ENCODE measurements at places on chromosomes 11 and 22. TPM values are rescaled to one million over a fixed set of nuclear protein-coding genes. Genes with fewer than 3 reads are reported as not detected.

DNA sequence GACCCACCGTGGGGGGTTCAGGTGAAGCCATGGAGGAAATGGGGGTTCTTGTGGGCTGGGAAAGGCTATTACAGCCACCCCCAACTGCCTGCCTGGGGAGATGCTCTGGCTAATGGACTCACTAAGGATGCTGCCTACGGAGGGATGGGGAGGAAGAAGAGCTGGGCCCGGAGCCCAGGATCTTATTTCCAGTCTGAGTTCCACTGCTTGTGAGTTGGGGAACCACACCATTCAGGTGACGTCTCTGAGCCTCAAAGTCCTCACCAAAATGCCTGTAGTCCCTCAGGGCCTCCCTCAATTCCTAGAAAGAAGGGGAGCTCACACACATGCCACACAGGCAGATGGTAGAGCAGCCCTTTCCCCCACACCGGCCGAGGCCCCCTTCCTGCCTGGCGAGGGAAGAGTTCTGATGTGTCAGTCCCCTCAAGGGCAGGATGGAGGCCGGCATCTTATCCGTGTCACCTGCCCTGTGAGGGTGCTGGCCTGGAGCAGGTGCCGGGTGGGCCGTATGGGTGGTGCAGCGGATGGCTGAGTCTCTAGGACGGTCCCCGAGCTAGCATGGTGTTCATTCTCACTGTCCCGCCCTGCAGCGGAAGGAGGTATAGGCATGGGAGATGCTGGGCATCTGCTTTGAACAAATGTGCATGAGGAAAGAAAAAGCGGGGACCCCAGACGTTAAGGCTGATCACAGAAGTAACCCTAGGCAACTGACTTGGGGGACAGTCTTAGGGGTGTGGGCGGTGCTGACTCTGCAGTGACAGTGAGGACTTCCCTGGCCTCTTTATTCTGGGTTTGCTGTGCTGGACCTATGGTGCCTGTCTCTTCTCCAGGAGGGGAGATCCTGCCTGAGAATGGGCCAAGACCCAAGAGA, 15.7 kb downstream of the MRGPRF start:
- DNase-seq: no peak

Gene CDC42BPG
- total RNA-seq: 0.33 TPM

DNA sequence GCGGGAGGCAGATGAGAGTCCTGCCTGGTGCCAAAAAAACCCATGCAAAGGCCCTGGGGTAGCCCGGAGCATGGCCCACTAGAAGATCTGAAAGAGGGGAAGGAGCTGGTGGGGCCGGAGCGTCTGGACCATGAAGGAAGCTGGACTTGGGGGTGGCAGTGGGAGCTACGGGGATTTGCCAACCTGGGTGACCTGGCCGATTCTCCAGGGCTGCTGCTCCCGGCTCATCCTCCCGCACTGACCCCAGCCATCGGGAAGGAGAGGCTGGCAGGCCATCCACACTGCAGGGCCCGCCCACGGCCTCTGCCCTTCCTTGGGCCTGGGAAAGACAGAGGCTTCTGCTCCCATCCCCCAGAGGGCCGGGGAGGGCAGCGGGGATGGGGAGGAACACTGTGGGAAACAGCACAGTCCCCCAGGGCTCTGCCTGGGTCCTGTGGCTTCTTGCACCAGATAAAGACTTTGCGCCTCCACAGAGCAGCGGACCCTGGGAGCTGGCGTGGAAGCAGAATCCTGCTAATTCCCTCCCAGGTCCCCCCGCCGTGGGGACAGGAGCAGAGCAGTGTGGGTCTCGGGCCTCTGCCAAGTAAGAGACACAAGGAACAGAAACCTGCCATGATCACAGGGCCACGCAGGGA, 87.1 kb upstream of the LINC01488 start:
- DNase-seq: no peak

DNA sequence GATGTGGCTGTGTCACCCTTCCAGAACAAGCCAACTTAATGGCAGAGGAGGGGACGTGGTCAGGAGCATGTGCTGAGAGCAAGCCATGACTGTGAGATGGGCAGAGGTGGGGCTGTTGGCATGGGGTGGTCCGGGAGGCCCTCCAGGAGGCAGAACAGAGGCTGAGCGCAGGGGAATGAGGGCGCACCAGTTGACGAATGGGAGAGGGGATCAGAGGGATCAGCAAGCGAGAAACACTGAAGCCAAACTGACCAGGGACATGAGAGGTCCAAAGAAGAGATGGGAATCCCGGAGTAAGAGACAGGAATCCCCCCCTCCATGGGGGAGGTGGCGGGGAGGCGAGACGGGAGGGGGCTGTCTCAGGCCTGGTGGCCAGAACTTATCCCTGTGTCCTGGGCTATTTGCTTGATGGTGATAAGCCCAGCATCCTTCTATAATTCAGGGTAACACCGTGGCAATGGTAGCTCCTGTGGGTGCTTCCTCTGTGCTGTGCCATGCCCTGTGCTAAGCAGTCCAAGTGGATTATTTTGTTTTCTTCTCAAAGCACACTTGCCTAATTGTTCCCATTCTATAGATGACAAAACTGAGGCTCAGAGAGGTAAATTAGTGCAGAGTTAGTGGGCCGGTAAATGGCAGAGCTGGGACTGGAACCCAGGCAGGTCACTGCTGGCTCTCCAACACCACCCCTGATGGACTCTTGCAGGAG, 83.4 kb upstream of the SHISAL1 start:
- DNase-seq: peak; percentile 9

DNA sequence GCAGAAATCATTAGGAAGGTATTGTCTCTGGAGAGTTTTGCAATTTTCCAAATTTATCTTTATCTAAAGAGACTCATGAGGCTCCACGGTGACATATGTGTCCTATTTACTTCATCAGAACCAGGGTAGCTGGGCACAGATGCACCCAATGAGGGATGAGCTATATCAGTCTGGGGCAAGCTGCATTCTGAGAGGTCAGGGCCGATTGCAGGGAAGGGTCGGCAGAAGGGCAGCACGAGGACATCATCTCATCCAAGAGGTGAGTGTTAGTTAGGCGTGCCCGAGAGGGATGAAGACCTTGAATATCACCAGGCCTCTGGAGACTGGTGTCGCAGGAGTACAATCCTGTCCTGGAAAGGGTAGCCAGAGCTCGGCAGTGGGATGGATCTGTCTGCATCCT, 41.0 kb upstream of the SPON1 start:
- no peak for DNase-seq

GRCh38 chr11:3050386-3051195, 6.6 kb downstream of the CARS1 start:
- DNase-seq: no peak

- no peak for DNase-seq
Observed at GRCh38 chr22:46788441-46789172, 26.2 kb downstream of the TBC1D22A start.

- no peak for DNase-seq
Observed at GRCh38 chr11:78318321-78319114, 99.1 kb downstream of the GAB2 start.

Gene KDM4E
- not detected for total RNA-seq

Gene KCNK4
- not detected for total RNA-seq

- no peak for DNase-seq
Observed at GRCh38 chr11:30150425-30150824, 80.4 kb upstream of the FSHB start.

Gene MPZL3
- 1.0 TPM for total RNA-seq

DNA sequence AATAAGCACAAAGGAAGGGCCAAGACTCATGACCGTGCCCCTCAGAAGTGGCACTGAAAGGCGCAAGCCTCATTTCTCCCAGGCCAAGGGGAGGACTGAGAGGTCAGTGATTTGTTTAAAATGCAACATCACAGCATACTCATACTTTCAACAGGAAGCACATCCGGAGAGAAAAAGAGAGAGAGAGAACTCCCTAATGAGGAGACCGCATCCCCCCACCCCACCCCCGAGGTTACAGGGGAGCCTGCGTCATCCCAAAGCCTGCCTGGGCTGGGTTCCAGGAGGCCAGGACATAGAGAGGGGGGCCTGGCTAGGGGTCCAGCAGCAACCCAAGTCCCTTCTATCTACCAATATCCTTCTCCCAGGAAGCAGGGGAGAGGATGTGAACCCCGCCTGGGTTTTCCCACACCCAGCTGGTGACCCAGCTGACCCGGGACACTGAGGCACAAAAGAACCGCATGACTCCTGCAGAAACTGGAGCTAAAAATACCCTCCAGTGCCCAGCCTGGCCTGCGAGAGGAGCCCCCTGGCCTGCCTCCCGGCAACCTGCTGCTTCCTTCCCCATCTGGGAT, 3.8 kb downstream of the CSNK1E start:
- DNase-seq: peak; percentile 79

DNA sequence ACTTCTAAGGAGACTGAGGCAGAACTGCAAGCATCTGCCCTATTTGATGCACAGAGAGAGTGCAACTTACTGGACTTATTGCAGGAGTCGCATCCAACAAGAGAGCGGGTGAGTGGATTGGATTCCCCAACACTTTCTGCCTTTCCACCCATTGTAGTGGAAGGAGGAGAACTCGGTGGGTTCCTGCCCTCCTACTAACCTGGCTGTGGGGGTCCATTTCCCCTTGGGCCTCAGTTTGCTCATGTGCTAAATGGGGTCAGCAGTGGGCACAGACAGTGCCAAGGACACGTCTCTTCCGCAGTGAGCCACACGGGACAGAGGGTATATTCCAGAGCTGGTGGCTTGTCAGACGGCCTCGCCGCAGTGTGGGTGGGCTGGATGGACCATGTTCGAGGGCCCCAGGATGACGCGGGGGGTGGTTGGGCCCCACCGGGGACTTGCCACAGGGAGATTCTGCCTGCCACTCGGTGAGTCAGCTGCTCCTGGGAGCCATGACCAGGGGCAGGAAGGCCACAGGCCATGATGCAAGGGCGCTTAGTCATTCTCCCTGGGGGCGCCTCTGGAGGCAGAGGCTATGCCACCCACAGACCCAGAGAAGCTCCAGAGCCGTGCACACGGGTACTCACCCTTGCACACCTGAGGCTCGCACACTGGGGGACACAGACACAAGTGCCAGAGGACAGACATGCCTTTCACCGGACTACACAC, 8.2 kb downstream of the ALX4 start:
- DNase-seq: no peak

Gene SCARF2
- 11.0 TPM for total RNA-seq

DNA sequence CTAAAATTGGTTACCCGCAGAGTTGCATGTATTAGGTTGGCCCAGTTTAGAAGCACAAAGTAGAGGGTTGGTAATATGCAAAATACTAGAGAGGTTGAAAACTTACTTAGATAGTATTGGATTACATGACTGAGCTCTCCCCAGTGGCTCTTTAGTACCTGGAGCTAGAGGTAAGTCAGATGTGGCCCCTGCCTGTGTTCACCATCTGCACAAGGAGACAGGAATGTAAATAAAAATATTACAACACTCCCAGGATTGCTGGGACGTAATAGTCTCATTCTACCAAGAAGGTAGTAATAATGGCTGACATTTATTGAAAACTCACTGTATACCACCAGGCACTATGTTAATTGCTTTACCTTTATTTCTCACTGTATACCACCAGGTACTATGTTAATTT, 129.6 kb downstream of the SLC17A6 start:
- no peak for DNase-seq

- DNase-seq: no peak
Observed at GRCh38 chr11:83051760-83052671, 19.7 kb downstream of the RAB30 start.

Gene MRGPRE
- total RNA-seq: not detected

All from right atrium auricular region (tissue), 2 donors.